HepG2 (cell line): ENCODE measurements at places on chromosomes 7 and 10.

DNA sequence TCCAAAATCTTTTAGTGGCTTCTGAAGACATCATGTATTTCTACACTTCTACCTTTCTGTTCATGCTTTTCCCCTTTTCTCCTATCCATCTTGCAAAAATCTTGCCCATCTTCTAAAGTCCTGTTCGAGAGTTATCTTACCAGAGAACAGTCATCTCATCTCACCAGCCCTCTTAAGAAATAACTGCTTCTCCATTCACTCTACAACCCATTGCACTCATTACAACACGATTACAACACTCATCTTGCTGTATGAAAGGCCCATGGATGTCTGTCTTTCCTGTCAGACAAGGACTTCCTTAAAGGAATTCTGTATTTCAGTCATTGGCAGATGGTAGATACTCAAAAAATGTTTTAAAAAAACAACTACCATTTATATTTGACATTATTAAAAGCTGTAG lies 30.8 kb downstream of the ZNF438 start:
- H3K36me3 ChIP-seq, result no peaks in the 10 kb centered on the region
- DNase-seq, result no peak
- no peaks in the 10 kb centered on the region for H3K27me3 ChIP-seq
- no peak overlapping the region for H3K4me3 ChIP-seq

- no peak for DNase-seq
- H3K27me3 ChIP-seq, result no peaks in the 10 kb centered on the region
- no peak overlapping the region for H3K27ac ChIP-seq
- no peaks in the 10 kb centered on the region for H3K36me3 ChIP-seq
Measured at GRCh38 chr7:47047384-47047783, 534.5 kb downstream of the TNS3 start.

DNA sequence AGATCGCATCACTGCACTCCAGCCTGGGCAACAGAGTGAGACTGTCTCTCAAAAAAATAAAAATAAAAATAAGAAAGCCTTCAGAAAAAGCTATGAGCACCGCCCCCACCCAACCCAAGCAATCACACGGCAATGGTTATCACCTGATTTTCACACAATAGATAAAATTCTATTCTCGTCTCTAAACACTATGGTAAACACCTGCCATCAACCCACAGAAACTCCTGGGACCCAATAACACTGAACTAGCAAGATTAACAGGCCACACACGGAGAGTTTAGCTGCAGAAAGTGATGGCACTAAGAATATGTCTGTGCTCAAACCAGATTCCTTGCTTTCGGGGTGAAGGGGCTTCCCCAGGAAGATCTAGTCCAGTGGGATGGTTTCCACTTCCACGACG lies 173.8 kb downstream of the DIP2C start:
- peaks cover 32% of the 10 kb centered on the region for H3K4me1 ChIP-seq
- no peak overlapping the region for H3K27ac ChIP-seq
- no peaks in the 10 kb centered on the region for H3K27me3 ChIP-seq
- no peak overlapping the region for H3K4me3 ChIP-seq
- DNase-seq, result no peak

DNA sequence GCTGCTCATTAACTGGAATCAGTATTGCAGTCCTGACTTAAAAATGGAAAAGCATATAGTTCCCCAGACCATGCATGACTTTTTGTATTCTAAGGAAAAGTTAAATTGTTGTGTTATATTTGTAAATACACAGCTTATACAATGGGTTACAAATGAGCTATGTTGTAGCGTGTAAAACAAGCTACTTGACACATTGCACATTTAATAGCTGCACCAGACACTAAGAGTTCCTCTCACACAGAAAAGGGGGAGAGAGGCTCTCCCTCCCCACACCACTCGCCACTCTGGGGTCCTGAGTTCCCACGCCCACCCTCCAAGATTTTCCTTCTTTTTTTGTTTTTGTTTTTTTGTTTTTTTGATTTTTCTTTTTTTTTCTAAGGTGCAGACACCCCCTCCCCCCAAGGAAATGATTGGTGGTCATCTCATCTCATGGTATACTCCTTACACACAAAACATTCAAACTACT lies 6.3 kb downstream of the KLF6 start:
- no peak overlapping the region for H3K27ac ChIP-seq
- no peak for DNase-seq
- no peaks in the 10 kb centered on the region; the same call in 2 of the 3 replicates for H3K27me3 ChIP-seq
- H3K36me3 ChIP-seq, result peaks cover 26% of the 10 kb centered on the region

GRCh38 chr10:109931163-109931562 lies 7.9 kb upstream of the XPNPEP1 start:
- no peaks in the 10 kb centered on the region for H3K36me3 ChIP-seq
- no peak for DNase-seq
- no peak overlapping the region for H3K4me3 ChIP-seq
- H3K4me1 ChIP-seq, result peaks cover 28% of the 10 kb centered on the region

DNA sequence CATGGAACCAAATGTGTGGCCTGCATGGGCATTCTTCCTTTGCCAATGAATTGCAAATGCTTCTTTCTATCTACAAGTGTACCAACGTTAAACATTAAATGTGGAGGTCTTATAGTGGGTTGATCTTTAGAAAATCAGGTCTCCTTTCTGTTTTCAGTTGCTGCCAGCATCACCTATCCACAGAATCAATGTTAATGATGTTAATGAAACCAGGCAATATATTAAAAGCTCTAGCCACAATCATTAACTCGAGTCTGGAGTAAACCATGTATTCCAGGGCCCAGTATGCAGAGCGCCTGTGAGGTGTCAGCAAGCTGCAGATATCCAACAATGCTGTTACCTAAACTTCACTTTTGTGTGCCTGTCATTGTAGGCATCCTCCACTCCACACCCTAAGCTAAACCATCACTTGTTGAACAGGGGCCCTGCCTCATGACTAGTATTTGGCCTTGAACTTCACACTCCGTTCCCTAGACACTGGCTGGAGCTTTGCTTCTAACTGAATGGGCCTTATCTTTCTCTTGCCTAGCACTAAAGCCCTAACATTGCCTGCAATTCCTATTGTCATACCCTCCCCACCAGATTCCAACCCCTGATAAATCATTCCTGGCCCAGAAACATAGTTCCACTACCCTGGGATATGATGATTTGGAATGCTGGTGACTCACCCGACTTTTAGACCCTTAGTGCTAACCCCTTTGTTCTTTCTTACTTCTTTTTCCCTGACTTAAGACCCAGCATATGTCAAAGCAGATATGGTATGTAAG lies 24.3 kb upstream of the ITGB8 start:
- peaks cover 33% of the 10 kb centered on the region for H3K4me1 ChIP-seq
- DNase-seq, result peak; percentile 62
- no peaks in the 10 kb centered on the region for H3K27me3 ChIP-seq
- H3K27ac ChIP-seq, result no peak overlapping the region

GRCh38 chr10:91471602-91472001 lies 61.5 kb downstream of the HECTD2 start:
- no peaks in the 10 kb centered on the region for H3K36me3 ChIP-seq
- no peak overlapping the region for H3K27ac ChIP-seq
- DNase-seq, result peak; percentile 15
- H3K27me3 ChIP-seq, result no peaks in the 10 kb centered on the region
- peaks cover 8% of the 10 kb centered on the region; the same call in 1 of the 2 replicates for H3K4me1 ChIP-seq
- H3K4me3 ChIP-seq, result no peak overlapping the region

- H3K36me3 ChIP-seq, result no peaks in the 10 kb centered on the region
- no peak overlapping the region for H3K27ac ChIP-seq
- no peak overlapping the region for H3K4me3 ChIP-seq
- DNase-seq, result no peak
- H3K27me3 ChIP-seq, result no peaks in the 10 kb centered on the region
Measured at GRCh38 chr10:106573106-106573505, 591.4 kb downstream of the SORCS1 start.

GRCh38 chr7:7231000-7231399 lies 48.7 kb downstream of the C1GALT1 start:
- H3K36me3 ChIP-seq, result peaks cover 30% of the 10 kb centered on the region
- no peak overlapping the region for H3K4me3 ChIP-seq
- no peaks in the 10 kb centered on the region for H3K27me3 ChIP-seq
- no peak for DNase-seq

- peak; percentile 9 for DNase-seq
- peaks cover 9% of the 10 kb centered on the region for H3K4me1 ChIP-seq
- no peaks in the 10 kb centered on the region for H3K36me3 ChIP-seq
Measured at GRCh38 chr10:47207281-47207615, 92.7 kb upstream of the GDF10 start.

DNA sequence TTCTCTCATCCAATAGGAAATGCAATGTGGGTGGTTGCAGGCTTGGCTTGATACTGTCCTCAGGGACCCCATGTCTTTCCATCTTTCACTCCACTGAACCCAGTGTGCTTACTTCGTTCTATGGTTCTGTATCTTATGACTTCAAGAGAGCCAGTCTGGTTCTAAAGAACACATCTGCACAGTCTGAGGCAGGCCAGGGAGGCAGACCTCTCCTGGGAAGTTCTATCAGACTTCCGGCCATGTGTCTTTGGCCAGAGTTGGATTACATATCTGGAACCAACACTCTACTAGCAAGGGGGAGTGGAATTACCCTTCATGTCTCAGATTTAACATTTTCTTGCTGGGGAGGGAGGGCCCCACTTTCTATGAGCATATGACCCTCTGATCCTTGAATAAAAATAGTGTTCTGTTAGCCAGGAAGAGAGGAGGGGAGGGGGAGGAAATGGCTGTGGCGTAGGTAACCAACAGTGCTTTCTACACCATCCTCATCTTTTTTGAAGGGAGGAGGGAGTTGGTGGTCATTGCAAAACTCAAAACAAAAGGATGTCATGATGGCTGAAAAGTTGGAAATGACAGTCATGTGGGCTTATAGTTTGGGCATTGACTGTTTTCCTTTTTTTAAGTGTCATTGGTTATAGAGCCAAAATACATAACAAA lies 370.2 kb downstream of the GATA3 start:
- DNase-seq, result no peak
- H3K4me1 ChIP-seq, result no peaks in the 10 kb centered on the region
- no peaks in the 10 kb centered on the region for H3K36me3 ChIP-seq
- H3K4me3 ChIP-seq, result no peak overlapping the region

- no peaks in the 10 kb centered on the region for H3K27me3 ChIP-seq
- no peak overlapping the region for H3K27ac ChIP-seq
- no peaks in the 10 kb centered on the region for H3K4me1 ChIP-seq
- DNase-seq, result no peak
Measured at GRCh38 chr10:6953271-6953801, 373.3 kb upstream of the PRKCQ start.

- no peak overlapping the region for H3K4me3 ChIP-seq
- H3K27ac ChIP-seq, result no peak overlapping the region
- DNase-seq, result no peak
- H3K27me3 ChIP-seq, result peaks cover 33% of the 10 kb centered on the region; the same call in 2 of the 3 replicates
Measured at GRCh38 chr10:42939685-42940366, 137.0 kb upstream of the RET start.

DNA sequence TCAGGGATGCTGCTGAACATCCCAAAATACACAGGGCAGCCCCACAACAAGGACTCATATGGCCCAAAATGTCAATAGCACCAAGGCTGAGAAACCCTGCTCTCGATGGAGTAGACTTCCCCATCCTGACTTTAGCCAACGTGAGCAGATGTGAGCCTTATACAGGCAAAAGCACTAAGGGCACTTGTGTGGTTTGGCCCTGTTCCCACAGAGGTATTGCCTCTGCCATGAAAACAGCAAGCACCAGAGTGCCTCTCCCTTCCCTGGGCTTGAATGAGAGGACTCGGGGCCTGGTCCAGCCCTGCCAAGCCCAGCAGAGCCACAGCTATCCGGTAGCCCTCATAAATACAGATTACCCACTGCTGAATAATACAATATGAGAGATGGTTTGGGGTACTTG lies 47.5 kb downstream of the ACSM6 start:
- 0 out of 2 replicates have a peak, but pooled peaks cover 2% of the 10 kb centered on the region for H3K4me1 ChIP-seq
- H3K4me3 ChIP-seq, result no peak overlapping the region
- H3K27me3 ChIP-seq, result no peaks in the 10 kb centered on the region
- H3K27ac ChIP-seq, result no peak overlapping the region

GRCh38 chr10:44379907-44380306 lies 5.0 kb downstream of the CXCL12 start:
- no peak for DNase-seq
- no peak overlapping the region for H3K27ac ChIP-seq
- peaks cover 20% of the 10 kb centered on the region; the same call in 2 of the 3 replicates for H3K27me3 ChIP-seq
- no peaks in the 10 kb centered on the region for H3K4me1 ChIP-seq
- H3K4me3 ChIP-seq, result no peak overlapping the region
- no peaks in the 10 kb centered on the region for H3K36me3 ChIP-seq

DNA sequence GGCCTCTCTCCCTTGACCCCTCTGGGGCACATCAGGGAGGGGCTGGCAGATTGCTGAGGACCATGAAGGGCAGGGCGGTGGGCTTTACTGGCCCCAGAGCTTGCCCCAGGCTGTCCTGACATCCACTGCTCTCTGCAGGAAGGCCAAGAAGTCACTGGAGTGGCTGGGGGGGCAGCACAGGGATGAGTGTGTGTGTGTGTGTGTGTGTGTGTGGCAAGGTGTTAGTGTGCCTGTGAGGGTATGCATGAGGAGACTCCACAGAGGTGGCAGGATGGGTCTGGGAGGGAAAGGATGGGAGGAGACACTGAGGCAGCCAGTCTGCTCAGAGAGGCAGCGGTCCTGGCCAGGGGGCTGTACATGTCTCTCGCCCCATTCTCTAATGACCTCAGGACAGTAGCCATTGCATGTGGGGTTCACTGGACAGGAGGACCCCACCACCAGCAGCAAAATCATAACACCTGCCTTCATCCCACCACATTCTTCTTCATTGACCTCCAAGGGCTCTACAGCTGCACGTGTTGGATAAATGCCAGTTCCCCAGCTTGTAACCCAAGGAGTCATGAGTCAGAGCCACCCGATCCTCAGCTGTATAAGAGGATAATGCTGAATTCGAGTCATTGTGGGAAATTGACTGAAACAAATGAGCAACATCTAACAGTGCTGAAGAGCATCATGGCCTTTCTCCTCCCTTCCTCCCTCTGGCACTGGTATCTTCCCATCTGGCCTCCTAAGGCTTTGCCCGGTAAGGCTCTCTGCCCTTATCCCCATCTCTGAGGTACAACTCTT lies 720.5 kb downstream of the GRID1 start:
- H3K27ac ChIP-seq, result no peak overlapping the region
- DNase-seq, result no peak
- H3K4me1 ChIP-seq, result peaks cover 16% of the 10 kb centered on the region; the same call in 1 of the 2 replicates
- H3K36me3 ChIP-seq, result no peaks in the 10 kb centered on the region
- H3K27me3 ChIP-seq, result no peaks in the 10 kb centered on the region
